ENCODE measurements at places on chromosomes 7 and 10.

- no peak for DNase-seq
Measured at GRCh38 chr7:80429181-80429580, 82.7 kb downstream of the GNAT3 start.

DNA sequence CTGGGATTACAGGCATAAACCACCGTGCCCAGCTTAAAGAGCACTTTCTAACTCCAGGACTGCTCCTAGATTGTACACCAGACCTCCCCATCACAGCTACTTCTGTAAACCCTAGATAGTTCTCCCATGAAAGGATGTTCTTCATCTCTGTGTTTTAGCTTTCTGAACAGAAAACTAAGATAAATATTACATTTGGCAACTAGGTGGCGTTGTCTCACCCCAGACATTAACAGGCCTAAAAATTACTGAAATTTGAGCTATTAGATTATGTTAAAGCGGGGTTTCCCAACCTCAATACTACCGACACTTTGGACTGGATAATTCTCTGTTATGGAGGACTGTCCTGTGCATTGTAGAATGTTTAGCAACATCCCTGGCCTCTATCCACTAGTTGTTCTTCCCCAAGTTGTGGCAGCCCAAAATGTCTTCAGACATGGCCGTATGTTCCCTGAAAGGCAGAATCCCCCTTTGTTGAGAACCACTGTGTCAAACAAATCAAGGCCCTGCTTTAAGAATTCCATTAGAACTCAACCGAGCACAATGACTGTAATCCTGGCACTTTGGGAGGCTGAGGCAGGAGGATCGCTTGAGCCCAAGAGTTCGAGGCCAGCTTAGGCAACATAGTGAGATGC, 19.1 kb downstream of the ATOH7 start:
- no peak for DNase-seq

DNA sequence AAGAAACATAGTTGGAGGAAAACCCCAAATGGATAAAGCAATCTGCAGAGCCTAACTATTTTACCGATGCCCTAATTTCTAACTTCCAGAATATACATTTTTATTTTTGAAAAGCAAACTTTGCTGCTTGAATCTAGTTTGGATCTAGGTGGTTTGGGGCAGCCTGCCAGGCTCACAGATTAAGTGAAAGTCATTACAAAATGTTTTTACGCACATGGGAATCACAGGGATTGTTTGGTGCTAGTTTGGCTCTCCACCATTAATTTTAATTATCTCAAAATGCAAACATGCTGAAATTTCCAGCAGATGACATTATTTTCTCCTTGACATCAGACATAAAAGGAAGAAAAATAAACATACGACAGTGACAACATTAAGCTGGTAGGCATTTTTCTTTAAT, 166.7 kb upstream of the INHBA start:
- no peak for DNase-seq

DNA sequence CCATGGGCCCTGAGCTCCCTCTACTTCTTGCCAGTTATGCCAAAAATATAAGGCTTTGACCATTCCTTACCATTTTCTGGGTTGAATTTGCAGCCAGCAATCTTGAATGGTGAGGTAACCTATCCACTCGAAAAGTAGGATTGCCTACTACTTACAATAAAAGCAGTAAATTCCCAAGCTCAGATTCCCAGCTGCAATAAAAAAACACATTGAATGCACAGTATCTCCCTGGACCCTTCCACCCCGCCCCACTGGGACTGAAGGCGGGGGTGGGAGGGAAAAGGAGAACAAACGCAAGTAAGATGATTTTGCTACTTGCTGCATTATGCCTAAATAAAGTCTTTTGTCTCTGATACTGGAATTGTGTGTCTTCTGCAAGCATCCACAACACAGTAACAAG, 301.9 kb downstream of the HGF start:
- DNase-seq = no peak
